Tongue (tissue), 3 donors: ENCODE measurements at places on chromosomes 12 and 14.

DNA sequence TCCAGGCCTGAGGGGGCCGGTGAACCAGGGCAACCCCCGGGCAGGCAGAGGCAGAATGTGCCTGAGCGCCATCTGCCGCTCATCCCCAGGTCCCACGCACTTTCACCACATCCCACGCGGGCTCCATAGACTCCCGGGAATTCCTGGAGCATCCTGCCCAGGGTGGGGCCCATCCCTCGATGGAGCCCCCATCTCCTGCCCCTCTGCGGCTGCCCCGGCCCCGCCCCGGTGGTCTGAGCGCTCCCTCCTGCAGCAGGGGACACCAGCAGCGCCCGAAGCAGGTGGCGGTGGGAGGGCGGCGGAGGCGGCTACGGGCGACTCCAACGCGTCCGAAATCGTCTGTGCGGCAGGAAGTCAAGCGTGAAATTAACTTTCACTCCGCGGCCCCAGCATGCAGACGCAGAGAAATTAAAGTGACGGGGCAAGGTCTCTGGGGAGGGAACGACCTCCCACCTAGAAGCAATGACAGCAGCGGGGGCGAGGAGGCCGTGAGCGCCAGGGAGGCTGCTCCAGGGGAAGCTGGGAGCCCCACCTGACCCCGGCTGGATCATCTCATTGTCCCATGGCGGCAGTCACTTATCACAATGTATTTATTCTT, 122.2 kb downstream of the NCOR2 start:
- DNase-seq, result no peak

DNA sequence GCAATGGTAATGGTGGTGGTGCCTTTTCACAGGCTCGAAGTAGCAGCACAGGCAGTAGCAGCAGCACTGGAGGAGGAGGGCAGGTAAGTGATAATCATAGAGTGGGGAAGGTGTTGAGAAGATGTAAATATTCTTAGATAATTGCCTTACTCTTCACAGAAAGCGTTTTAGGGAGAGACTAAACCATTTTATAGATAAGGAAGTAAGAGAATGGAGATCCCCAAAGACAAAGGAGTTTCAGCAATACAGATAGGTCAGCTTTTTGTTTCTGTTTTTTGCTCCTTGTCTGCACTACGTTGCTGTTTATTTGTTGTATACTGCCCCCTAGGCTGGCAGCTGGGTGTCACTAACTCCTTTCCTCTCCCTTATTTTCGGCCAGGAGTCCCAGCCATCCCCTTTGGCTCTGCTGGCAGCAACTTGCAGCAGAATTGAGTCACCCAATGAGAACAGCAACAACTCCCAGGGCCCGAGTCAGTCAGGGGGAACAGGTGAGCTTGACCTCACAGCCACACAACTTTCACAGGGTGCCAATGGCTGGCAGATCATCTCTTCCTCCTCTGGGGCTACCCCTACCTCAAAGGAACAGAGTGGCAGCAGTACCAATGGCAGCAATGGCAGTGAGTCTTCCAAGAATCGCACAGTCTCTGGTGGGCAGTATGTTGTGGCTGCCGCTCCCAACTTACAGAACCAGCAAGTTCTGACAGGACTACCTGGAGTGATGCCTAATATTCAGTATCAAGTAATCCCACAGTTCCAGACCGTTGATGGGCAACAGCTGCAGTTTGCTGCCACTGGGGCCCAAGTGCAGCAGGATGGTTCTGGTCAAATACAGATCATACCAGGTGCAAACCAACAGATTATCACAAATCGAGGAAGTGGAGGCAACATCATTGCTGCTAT, 2.0 kb downstream of the SP1 start:
- DNase-seq, result peak; percentile 36

GRCh38 chr12:132444957-132445883, 44.7 kb upstream of the FBRSL1 start:
- peak; percentile 58 for DNase-seq

GRCh38 chr14:81427348-81428058, 27.4 kb upstream of the STON2 start:
- DNase-seq, result peak; percentile 82

DNA sequence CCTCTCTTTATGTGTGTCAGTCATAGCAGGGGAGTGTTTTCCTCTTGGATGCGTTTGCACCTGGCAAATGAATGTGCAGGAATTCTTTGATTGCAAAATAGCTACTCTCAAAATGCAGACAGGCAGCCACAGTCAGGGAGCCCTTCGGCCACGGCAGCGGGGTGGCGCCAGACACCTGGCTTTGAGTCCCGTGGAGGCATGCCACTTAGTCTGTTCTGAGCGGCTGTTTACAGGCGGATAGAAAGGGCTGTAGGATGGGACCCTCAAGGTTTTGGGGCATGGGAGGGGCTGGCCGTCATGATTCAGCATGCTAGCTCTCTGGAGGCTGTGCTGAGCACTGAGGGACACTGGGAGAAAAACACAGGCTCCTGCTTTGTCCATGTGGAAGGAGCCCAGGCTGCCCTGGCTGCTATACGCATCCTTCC, 117.1 kb downstream of the SLC25A47 start:
- peak; percentile 86 for DNase-seq

DNA sequence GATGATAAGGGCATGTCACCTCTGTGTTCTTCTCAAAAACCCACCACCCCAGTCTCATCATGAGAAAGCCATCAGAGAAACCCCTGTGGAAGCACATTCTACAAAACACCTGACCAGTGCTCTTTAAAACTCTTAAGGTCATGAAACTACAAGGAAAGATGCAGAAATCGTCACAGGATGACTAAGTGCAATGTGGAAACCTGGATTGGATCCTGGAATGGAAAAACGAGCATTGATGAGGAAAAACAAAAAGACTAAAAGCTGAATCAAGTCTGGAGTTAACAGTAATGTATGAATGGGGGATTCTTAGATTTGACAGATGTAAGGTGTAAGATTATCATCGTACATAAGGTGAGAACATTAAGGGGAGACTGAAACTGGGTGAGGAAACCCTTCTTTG, 211.0 kb downstream of the TBX5 start:
- DNase-seq, result no peak

DNA sequence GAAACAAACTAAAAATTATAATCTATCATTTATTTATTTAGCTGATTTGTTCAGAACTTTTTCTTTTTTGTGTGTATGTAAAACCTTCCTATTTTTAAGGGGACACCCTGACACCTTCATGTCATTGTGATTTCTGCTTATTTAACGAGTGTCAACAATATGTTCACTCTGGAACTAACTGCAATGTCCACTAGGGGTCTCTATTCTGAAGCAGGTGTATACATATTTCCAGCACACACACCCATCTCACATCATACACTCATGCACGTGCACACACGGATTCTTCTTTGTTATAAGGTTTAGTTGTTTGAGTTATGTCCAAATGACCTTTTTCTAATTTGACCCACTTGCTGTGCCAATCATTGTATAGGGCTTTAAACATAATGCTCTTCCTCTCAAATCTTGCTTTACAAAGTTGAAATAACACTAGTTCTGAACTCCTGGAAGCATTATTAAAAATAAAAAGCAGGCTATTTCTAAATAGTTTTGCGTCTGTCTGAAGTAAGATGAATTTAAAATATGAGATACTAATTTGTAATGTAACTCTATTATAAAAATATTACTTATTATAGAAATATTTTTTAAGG, 15.5 kb downstream of the E2F7 start:
- peak; percentile 71 for DNase-seq

DNA sequence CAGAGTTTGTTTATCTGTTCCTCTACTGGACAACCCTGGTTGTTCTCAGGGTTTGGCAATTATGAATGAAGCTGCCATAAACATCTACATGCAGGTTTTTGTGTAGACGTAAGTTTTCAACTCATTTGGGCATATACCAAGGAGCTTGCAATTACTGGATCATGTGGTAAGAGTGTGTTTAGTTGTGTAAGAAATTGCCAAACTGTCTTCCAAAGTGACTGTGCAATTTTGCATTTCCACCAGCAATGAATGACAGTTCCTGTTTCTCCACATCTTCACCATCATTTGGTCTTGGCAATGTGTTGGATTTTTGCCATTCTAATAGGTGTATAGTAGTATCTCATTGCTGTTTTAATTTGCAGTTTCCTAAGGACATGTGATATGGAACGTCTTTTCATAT, 39.8 kb upstream of the FBXO33 start:
- DNase-seq, result no peak

DNA sequence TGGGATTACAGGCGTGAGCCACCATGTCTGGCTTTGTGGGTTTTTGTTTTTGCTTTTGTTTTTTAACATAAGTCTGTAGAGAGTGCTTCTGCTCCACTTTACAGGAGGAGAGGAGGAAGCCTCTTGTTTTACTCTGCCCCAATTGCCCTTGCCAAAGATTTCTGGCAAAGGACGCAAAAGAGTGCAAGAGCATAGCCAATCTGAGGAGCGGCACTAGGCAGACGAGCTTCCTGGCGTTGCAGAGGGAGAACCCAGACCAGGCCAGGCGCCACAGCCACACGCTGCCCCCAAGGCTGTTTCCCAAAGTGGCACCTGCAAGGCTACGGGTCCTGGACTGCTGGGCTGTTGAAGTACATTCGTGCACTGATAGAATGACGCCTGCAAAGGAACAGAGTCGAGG, 96.2 kb downstream of the BBS10 start:
- DNase-seq, result no peak
